ENCODE measurements at places on chromosomes 2 and 18. TPM values are rescaled to one million over a fixed set of nuclear protein-coding genes. Genes with fewer than 3 reads are reported as not detected.

The MAP3K19 gene
- total RNA-seq, result not detected

The RASGRP3 gene
- 12.1 TPM for total RNA-seq

The CASP10 gene
- 5.2 TPM for total RNA-seq

The SOX11 gene
- total RNA-seq, result under 0.01 TPM

The DSC3 gene
- total RNA-seq, result 0.43 TPM

The C2orf66 gene
- total RNA-seq, result not detected

The SLC5A7 gene
- total RNA-seq, result not detected

The IL1RL1 gene
- total RNA-seq, result 0.32 TPM

The ANKRD62 gene
- not detected for total RNA-seq

The CNTNAP5 gene
- not detected for total RNA-seq

The MEP1B gene
- 0.64 TPM for total RNA-seq

The CHPF gene
- 196 TPM for total RNA-seq

The FAM237A gene
- total RNA-seq, result not detected

The ERICH2 gene
- total RNA-seq, result not detected

The KATNAL2 gene
- 2.9 TPM for total RNA-seq

The C1GALT1C1L gene
- 1.3 TPM for total RNA-seq

The FHOD3 gene
- total RNA-seq, result 5.2 TPM

The CRYBA2 gene
- not detected for total RNA-seq
